ENCODE measurements at places on chromosomes 5 and 9.

DNA sequence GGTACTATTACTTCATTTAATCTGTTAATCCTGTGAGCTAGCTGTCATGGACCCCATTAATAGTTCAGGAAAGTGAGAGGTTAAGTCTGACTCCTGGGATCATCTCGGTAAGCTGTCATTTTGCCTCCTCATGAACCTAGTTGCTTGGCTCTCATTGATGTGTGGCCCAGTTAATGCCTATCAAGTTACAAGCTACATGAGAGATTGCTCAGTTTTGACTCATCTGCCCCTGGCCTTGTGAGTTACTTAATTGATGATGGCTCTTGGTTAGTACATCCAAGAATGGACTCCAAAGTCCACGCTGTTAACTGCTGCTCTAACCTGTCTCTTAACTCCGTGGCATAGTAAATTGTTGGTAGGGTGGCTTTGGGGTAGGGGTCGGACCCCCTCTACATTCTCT is 23.9 kb downstream of the LARP1 start:
- no peak for DNase-seq

- DNase-seq = no peak
Measured at GRCh38 chr5:104062621-104063377, 500.2 kb upstream of the NUDT12 start.

DNA sequence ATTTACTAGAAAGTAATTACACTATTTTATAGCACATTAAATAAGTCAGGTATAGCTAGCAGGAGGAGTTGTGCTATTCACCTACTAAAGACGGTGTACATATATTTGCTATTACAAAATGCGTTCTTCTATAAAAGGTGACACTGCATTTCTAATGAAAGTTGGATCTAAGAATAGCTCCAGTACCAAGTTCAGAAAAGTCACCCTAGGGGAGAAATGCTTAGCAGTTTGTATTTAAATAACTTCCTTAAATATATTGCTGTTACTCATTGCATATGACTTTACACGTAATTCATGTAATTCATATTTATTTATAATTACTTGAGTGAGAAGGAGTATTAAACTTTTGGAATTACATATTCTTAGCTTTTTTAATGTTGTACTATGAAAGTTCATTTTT is 7.0 kb upstream of the SUB1 start:
- no peak for DNase-seq

GRCh38 chr9:126165755-126166154 is 160.9 kb upstream of the MVB12B start:
- DNase-seq = no peak

- DNase-seq = no peak
Measured at GRCh38 chr9:6459718-6460117, 46.7 kb downstream of the UHRF2 start.

DNA sequence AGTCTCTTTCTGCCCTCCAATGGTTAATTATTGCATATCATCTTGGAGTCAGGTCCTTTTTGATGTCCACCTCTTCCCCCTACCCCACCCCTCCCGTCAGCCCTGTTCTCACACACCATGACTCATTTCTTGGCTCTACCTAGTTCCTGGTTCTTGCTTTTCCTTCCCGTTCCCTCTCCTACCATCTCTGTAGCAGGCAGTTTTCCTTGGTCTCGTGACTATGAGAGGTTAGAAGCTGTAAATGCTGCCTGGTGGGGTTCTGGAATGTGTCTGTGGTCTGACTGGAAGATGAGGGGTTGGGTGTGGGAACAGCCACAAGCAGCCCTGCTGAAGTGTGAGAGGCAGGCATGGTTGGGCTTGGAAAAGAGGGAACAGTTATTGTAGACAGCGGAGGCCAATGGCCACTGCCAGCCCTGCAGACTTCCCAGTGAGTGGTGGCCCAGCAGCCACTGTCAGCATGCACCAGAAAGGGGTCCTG is 18.2 kb downstream of the SLC22A5 start:
- DNase-seq = no peak

DNA sequence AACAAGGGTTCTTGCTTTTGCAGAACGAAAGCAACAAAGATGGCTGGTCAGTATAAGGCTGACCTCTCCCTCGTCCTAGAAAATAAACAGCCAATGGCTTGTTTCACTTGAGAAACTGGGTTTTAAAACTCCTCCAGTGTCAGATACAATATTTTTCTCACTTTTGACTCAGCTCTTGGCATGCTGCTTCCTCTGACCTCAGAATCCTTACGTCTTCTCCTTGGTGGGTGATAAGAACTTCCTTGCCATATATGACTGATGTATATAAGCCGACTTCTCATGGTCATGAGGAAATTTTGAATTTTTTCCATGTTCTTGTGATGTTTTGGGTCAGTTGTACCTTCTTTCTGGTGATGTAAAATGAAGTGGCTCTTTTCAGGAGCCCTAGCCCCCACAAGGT is 3.8 kb downstream of the ZNF618 start:
- DNase-seq = no peak

All from stimulated activated CD4-positive, alpha-beta T cell treated with anti-CD3 and anti-CD28 coated beads, Interleukin-1b, Interleukin-23, amount 100 ng/mL, for 4 hours (primary cell).